ENCODE measurements at places on chromosomes 12 and 14.
A peak's percentile ranks its signal among the peaks of the same experiment; 100 is the strongest.

DNA sequence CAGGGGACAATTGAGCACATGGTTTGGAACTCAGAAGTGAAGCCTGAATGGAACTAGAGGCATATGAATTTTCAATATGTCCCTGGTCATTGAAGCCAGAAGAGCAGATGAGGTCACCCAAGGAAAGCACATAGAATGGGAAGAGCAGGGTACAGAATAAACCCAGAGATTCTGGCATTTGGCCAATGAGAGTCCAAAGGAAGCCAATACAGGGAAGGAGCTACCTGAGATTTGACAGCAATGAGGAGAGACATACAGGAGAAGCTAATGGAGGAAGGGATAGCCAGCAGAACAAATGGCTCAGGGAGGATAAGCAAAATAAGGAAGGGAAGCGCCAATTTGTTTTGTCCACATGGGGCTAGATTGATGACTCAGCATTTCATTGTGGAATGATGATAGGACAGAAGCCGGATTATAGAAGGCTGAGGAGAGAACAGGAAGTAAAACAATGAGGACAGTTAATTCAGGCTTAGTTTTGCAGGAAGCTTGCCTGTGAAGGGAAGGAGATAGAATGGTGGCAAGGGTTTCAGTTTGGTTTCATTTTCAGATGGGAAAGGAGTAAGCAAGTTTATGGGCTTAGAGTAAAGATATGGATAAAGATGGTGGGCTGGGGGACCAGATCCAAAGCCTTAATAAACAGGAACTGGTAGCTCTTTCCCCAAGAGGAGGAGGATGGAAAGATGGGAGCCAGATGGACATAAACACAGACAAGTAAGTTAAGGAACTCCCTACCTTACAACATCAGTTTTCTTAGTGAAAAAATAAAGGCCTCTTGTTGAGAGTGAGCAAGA is 3.2 kb upstream of the SPTSSA start:
- peak overlapping the region; percentile 32 for H3K27ac ChIP-seq
- no peak for DNase-seq
- no peaks in the 10 kb centered on the region for H3K27me3 ChIP-seq
- H3K4me1 ChIP-seq, result peaks cover 15% of the 10 kb centered on the region

GRCh38 chr14:28375295-28375694 is 391.3 kb upstream of the FOXG1 start:
- no peaks in the 10 kb centered on the region for H3K36me3 ChIP-seq
- DNase-seq, result no peak
- H3K27me3 ChIP-seq, result no peaks in the 10 kb centered on the region
- no peaks in the 10 kb centered on the region for H3K4me1 ChIP-seq
- H3K27ac ChIP-seq, result no peak overlapping the region

DNA sequence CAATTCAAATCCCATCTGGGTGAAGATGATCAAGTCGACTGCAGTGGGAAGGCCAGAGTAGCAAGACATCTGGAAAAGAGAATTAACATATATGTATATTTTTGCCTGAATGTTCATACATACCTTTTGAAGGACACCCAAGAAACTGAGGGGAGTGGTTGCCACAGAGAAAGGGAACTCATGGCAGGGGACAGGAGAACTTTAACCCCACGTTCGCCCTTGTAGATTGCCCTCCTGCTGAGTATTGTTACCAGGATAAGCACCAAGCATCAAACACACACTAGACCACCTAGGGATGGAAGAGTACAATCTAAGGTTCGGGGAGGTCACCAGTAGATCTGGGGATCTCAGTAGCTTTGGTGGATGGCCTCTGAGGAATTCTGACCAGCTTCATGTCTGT is 9.7 kb downstream of the KRT1 start:
- H3K4me1 ChIP-seq, result no peaks in the 10 kb centered on the region
- H3K4me3 ChIP-seq, result no peak overlapping the region
- peaks cover 9% of the 10 kb centered on the region for H3K27me3 ChIP-seq
- DNase-seq, result no peak

- no peaks in the 10 kb centered on the region for H3K36me3 ChIP-seq
- no peak overlapping the region for H3K4me3 ChIP-seq
- H3K27me3 ChIP-seq, result no peaks in the 10 kb centered on the region
- H3K4me1 ChIP-seq, result peaks cover 1% of the 10 kb centered on the region
- no peak overlapping the region for H3K27ac ChIP-seq
Measured at GRCh38 chr12:64175254-64175945, 46.7 kb downstream of the KICS2 start.

DNA sequence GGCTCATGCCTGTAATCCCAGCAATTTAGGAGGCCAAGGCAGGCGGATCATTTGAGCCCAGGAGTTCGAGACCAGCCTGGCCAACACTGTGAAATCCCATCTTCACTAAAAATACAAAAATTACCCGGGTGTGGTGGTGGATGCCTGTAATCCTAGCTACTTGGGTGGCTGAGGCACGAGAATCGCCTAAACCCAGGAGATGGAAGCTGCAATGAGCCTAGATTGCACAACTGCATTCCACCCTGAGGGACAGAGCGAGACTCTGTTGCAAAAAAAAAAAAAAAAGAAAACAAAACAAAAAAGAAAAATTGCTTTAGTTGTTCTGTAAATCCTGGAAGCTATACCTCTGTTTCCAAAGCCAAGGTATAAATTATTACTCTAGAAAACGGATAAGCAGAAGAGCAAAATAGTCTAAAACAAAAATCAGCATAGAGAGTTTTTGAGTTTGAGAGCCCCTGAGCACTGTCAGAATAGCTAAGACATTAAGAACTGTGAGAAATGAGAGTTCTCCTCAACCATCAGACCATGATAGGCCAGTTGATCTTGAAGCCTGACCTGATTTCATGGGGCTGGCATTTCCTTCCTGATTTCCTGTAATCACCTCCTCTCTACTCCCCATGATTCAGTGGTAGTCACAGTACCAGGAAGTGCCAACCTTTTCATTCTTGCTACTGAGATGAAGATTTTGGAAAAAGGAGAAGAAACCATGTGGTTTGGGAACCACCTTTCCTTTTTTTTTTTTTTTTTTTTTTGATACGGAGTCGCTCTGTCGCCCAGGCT is 31.7 kb downstream of the ATP2A2 start:
- no peak overlapping the region for H3K4me3 ChIP-seq
- peaks cover 55% of the 10 kb centered on the region for H3K4me1 ChIP-seq
- H3K27ac ChIP-seq, result no peak overlapping the region
- no peaks in the 10 kb centered on the region for H3K27me3 ChIP-seq

DNA sequence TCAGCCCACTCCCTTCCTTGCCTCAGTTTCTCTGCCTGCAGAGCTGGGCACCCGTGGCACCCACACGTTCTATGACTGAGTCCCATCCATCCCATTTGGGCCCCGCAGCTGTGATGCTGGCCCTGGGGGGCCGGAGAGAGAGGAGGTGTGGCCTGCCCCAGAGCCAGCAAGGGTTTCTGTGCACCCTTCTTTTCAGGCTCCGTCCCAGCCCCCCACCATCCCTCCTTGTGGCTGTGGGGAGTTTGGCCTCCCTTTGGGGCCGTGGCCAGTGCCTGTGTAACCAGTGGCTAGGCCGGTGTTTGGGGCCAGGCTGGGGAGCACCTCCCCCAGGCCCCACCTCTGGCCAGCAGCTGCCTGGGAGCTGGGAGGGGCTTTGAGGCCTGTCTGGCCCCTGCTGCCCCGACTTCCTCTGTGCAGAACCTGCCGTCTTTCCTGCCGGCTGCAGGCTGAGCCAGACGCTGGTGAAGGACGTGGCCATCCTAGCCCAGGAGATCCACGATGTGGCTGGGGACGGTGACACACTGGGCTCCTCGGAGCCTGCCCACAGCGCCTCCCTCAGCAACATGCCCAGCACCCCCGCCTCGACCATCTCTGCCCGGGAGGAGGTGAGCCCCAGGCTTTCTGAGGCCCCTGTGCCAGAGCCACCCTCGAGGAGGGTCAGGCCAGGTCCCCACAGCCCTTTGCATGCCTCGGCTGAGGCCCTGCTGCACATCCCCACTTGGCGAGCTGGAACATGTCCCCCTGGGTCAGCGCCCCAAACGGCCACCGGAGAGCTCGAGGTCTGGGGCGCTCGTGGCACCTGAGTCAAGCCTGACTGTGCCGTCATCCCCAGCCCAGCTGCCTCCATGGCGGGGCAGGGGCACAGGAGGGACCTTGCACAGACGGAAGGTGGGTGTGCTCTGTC is 27.7 kb downstream of the CEP170B start:
- no peak overlapping the region for H3K27ac ChIP-seq
- peaks cover 17% of the 10 kb centered on the region for H3K36me3 ChIP-seq

DNA sequence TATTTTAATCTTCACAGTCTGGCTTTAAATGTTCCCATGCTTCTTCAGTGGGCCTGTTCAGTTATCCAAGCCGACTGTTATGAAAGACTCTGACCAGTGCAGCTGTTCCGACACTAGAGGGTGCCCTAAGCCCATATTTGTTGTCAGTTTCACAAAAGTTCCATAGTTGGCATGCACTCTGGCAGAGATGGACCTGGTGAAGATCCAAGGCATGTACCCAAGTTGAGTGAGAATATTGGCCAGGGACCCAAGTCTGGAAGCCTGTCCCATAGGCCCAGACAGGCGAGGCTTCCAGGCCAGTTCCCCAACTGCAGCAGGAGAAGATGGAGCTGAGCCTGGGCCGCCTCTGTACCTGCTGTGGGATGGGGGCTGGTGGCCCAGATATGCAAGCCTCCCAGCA is 27.4 kb upstream of the GUCY2C start:
- H3K4me1 ChIP-seq, result no peaks in the 10 kb centered on the region
- no peaks in the 10 kb centered on the region for H3K27me3 ChIP-seq
- no peak overlapping the region for H3K27ac ChIP-seq
- H3K36me3 ChIP-seq, result no peaks in the 10 kb centered on the region

DNA sequence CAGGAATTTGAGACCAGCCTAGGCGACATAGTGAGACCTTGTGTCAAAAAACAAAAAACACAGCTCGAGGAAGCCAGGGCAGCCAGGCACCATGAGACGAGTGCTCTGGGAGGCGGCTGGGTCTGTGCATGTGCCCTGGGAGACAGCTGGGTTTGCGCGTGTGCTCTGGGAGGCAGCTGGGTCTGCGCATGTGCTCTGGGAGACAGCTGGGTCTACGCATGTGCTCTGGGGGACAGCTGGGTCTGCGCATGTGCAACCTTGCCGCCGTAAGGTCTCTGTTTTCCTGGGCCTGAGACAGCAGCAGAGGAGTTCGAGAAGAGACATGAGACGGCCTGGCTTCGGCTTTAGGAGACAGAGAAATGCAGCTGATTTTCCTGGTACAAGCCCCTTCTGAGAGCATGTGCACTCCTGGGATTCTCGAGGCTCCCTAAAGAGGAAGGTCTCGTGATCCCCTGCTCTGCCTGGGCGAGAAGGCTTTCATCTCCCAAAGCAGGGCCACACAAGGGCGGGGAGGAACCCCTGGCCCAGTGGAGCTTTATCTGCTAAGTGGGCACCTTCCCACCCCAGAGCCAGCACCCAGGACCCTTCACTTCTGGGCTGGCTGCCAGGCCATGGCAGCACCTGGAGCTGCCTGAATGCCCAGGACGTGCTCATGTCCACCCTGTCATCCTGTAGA is 3.5 kb upstream of the BDKRB1 start:
- no peaks in the 10 kb centered on the region for H3K36me3 ChIP-seq
- no peak overlapping the region for H3K27ac ChIP-seq
- H3K27me3 ChIP-seq, result no peaks in the 10 kb centered on the region
- H3K4me3 ChIP-seq, result no peak overlapping the region
- no peak for DNase-seq

All from lower lobe of right lung (tissue), 2 donors.